ENCODE measurements at places on chromosomes 16 and 17.

DNA sequence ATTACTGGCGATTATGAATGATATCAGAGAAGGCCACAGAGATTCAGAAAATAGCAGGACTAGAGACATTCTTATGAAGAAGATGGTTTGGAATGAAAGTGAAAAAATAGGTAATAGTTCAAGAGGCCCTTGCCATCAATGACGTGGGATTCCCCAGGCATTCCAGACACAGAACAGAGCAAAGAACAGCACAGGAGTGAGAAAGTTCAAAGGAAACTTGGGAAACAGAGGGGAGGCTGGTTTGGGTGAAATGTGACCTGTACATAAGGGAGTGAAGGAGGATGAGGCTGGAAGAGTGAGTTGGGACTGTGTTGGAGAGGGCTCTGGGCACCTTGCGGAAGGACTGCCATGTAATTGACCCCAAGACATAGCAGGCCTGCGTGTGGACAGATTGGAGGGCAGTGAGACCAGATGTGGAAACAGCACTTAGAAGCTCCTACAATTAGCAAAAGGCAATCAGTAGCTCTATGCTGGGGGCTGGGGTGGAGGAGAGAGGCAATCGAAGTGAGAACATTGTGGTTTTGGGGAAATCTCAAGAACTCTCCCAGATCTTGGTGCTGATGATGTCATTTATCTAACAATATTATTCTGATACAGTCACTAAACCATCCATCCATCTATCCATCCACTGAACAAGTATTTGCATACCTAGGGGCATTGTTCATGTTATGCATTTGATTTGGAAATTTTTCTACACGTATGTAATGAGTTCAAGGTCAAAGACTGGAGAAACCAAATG lies 365.3 kb upstream of the ZFHX3 start:
- no peak for DNase-seq

DNA sequence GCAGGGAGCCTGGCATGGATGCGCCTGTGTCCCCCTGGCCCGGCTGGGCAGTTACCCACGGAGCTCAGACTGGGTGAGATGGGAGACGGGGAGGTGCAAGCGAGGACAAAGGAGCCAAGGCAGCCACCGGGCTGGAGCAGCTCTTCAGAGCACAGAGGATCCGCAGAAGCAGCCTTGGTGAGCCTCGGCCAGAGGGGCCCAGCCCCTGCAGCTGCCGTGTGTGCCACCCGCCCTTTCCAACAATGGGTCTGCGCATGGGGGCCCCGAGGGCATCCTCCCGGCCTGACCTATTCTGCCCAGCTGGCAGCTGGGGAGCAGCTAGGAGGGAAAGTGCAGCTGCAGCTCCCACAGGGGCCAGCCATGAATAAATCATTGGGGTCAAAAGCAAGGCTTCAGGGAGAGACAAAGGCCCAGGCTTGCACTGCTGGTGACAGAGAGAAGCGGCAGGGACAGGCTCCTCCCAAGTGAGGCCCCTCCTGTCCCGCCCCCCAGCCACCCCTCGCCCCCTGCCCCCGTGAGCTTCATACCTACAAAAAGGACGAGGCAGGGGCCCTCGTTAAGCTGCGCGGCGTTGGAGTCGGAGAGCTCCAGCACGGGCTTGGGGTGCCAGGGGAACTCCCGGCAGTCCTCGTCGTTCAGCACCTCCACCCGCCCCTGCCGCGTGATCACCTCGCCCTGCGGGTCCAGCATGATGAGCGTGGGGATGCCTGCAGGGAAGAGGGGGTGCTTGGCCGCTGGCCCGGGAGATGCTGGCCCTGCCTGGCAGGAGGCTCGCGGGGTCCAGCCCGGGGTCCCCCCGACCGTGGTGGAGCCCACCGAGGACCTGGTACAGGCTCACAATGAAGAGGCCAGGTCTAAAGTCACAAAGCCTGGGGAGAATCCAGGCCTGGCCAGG lies 22.6 kb downstream of the MRM3 start:
- DNase-seq: no peak

GRCh38 chr17:6603744-6604325 lies 36.7 kb downstream of the KIAA0753 start:
- DNase-seq: no peak

- DNase-seq: no peak
Observed at GRCh38 chr17:49914096-49914490, 54.9 kb upstream of the DLX4 start.

- DNase-seq: no peak
Observed at GRCh38 chr17:80838311-80839025, 153.2 kb upstream of the CHMP6 start.

DNA sequence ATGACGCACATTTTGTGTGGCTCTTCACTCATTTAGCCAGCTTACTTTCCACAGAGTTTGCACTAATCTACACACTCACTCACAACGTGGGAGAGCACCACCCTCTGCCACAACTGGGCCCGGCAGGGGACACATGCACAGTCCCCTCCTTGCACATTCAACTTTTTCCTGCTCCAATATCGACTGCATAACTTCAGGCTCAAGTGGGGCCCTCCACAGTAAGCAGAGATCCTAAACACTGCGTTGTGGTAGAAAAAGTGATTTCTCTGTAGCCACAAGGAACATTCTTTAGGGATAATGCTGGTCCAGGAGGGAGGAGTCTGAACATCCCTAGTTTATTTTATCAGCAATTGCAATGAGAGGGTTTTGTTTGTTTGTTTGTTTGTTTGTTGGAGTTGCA lies 40.0 kb downstream of the MRPS23 start:
- DNase-seq: no peak

- DNase-seq: no peak
Observed at GRCh38 chr17:29883497-29883896, 46.5 kb downstream of the SSH2 start.

- DNase-seq: no peak
Observed at GRCh38 chr17:53837131-53837530, 14.4 kb downstream of the KIF2B start.

GRCh38 chr17:35433075-35433894 lies 985 bp upstream of the SLFN12 start:
- peak; percentile 51 for DNase-seq

DNA sequence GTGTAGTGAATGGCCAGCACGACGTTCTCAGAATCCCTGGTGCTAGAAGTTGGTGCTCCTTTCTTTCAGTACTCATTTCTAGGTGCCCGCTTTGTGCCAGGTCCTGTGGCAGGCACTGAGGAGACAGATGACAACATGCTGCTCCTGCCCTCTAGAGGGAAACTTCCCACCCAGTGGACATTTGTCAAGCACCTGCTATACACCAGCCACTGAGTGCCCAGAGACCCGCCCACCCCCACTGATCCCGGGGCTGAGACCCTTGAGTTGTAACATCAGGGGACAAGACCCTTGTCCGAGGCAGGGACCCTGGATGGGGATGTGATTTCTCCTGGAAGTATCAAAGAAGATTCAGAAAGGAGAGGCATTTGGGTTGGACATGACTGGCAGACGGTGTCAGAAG lies 25.1 kb downstream of the UNC13D start:
- no peak for DNase-seq

- DNase-seq: peak; percentile 13
Observed at GRCh38 chr17:30780343-30780742, 44.1 kb downstream of the CRLF3 start.

- DNase-seq: no peak
Observed at GRCh38 chr17:54944796-54945195, 23.7 kb downstream of the COX11 start.

DNA sequence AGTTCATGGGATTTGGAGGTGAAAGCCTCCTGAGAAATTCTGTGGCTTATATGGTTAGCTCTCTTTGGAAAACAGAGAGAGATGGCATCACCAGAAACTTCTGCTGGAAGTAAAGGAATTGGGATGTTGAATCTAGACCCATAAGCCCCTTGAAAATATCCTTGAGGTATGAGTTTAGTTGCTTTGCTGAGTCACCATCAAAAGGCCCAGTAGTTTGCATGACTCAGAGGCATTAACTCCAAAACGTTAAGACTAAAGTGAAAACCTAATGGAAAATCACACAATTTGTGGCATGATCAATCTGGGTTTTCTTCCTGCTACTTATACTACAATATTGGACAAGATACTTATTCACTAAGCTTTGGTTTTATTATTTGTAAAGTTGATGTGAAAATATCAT lies 349.2 kb upstream of the SALL1 start:
- DNase-seq: no peak

DNA sequence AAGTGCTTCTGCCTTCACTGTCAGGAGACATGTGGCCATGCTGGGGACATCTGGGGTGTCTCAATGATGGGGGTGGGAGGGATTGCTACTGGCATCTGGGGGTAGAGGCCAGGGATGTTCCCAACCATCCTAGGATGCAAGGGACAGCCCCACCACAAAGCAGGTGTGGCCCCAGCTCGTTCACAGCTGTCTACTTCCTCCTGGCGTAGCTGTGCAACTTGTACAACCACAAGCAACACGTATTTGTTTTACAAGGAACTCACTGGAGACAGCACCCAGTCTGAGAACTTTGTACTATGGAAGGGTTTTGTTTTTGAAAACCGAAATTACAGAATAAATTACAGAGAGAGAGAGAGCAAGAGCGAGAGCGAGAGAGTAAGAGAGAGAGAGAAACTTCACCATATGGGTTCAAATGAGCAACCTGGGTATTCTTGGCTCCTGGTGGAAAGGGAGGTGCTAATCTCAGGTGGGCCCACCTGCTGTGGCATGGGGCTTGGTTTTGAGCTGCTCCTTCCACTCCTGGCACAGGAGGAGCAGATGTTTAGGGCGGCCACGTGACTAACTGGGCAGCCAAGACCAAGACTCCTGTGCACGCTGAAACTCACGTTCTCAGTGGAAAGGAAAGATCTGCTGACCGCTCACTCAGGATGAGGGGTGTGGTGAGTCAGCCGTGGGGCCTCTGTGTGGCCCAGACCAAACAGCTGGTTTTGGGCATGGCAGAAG lies 17.5 kb upstream of the TNFRSF13B start:
- no peak for DNase-seq

DNA sequence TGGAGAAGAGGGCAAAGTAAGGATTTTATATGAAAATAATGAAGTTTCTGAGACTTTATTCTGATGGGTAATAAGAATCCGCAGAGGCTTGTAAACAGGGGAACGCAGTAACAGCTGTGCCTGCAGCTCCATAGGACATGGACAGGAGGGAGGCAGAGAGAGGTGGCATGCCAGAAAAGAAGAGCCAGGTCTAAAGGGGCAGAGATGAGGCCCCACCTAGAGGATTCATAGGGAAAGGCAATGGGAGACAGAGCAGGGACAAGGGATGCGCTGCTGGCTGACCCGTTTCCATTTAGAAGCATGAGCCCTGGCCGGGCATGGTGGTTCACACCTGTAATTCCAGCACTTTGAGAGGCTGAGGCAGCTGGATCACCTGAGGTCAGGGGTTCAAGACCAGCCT lies 340.3 kb upstream of the CDH5 start:
- no peak for DNase-seq

DNA sequence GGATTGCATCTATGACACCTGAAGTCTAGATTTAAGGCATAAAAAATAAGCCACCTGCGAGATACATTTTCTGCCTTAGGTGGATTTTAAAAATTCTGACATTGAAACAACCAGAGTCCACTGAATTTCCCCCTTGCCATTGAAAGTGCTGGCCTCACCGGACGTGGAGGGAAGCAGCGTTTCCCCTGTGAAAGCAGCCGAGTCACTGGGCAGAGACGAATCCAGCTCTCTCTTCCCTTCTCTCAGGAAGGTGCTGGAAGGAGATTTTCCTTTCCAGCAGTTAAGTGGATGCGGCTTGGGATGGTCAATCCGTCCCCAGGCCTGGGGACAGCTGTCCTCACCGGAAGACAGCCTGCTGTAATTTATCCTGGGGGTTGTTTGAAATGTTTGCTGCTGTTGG lies 270.9 kb upstream of the FOXF1 start:
- DNase-seq: no peak

DNA sequence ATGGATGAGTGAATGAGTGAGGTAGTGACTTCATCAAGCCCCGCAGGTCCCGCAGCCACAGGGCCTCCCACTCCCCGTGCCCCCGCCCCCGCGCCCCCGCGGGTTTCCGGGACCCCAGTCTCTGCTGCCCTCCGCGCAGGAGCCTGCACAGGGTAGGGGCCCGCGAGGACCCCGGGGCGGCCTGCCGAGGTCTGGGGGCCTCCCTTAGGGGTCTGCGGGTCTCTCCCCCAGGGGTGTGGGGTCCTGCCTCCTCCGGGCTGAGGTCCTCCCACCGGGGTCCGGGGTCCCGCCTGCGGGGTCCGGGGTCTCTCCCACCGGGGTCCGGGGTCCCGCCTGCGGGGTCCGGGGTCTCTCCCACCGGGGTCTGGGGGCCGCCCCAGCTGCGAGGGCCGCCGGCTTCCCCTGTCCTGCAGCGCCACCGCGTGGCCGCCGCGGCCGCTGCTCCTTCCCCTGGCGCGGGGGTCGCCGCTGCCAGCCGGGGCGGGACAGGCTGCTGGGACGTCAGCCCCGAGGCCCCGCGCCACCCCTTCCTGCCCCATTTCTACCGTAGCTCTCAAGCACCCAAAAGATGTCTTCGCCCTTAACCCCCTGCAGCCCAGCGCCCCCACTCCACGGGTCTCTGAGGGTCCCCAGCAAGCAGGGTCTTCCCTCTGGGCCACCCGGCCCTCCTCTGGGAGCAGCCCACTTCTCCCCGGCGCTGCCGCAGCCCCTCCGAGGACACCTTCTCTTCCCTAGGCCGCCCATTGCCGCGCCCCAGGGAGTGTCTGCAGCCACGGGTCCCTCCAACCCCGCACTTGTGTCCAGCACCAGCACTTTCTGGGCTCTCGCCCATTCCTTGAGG lies 10.4 kb upstream of the CHMP6 start:
- DNase-seq: no peak

- no peak for DNase-seq
Observed at GRCh38 chr17:34269969-34270368, at the start of gene CCL7. CCL7 (plus strand) TSS chr17:34270221; CDS start chr17:34270291, 70 bp downstream.

GRCh38 chr16:57299009-57299718 lies 14.7 kb upstream of the PLLP start:
- DNase-seq: no peak

- no peak for DNase-seq
Observed at GRCh38 chr17:74824961-74825627, 34.6 kb downstream of the GRIN2C start.

DNA sequence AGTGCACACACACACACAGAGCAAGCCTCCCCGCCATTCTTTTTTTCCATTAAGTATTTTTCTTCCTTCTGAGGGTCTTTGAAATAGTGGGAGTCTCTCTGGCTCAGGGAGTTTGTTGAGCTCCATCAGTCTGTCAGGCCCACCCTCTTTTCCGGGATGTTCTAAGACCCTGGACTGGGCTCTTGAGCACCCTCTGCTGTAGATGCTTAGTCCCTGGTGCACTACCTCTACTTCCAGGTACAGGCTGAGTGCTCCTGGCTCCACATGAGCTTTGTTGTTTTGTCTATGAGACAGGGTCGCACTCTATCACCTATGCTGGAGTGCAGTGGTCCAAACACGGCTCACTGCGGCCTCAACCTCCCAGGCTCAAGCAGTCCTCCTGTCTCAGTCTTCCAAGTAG lies 20.7 kb downstream of the LIMD2 start:
- no peak for DNase-seq

DNA sequence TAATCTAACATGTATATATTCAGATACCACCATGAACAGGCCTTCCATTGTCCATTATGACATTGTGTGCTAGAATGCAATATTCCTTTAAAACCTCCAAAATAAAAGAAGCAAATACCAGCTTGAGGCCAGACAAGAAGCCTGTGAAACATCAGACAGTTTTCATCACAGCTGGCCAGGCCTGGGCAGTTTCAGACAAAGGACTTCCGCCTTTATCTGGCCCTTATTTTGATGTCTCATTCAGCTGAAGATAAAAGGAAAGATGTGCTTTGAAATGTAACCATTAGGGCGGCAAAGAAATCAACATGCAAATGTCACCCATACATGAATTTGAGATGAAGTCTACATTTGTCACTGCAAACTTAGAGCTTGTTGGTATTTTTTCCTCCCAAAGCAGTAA lies 737.5 kb downstream of the KCNJ2 start:
- DNase-seq: no peak
